ENCODE measurements at places on chromosomes 4 and X. TPM values are rescaled to one million over a fixed set of nuclear protein-coding genes. Genes with fewer than 3 reads are reported as not detected.

- no peak for DNase-seq
Observed at GRCh38 chr4:93759506-93759905, 69.0 kb upstream of the ATOH1 start.

DNA sequence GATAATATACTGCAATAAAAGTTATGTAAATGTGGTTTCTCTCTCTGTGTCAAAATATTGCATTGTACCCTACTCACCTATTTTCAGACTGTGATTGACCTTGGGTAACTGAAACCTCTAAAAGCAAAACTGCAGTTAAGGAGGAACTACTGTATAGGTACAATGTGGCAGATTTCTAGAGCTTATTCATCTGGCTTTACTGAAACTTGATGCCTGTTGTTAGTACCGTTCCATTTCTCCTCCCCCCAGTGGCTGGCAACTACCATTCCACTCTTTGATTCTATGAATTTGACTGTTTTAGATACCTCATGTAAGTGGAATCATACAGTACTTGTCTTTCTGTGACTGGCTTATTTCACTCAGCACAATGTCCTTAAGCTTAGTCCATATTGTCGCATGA, 61.9 kb downstream of the HOPX start:
- no peak for DNase-seq

DNA sequence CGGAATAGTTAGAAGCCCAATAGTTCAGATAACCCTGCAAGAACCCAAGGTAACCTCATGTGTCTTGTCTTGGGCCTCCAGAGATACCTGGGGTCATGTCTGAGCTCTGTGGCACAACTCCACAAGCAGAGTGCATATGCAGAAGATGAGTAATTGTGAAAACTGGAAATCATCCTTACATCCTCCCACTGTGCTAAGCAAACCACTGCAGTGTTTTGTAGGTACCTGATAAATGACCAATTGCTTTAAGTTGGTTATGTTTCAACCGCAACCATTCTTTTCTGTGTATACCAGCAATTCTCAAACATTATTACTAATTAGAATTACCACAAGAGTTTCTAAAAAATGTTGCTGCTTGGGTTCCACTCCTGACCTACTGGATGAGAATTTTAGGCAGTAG, 73.2 kb downstream of the CBLL2 start:
- DNase-seq = no peak

GRCh38 chrX:2629316-2630007, 61.6 kb upstream of the CD99 start:
- no peak for DNase-seq

VSIG4 gene
- total RNA-seq = 1.7 TPM

DNA sequence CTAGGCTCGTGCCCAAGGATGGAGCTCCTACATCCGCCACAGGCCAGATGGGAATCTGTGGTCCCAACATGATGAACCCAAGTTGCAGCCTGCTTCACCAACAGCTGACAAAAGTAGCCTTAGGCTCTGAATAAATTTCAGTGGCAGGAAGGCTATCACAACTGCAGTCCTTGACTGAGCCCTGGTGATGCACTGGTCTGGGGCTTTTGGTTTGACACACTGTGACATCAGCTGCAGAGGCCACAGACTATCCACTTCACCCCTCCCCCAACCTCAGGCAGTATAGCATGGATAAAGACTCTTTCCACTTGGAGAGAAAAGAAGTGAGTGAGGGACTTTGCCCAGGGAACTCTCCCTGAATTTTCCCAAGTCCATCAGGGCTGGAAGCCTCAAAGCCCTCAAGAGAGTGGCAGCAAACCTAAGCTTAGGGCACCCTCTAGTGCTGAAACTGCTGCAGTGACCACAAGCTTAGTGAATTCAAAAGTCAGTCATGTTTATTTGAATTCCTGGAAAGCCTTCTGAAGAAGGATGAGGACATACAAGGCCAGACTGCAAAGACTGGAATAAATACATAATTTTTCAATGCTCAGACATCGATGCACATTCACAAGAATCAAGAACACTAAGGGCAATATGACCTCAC, 135.0 kb upstream of the TENT5D start:
- no peak for DNase-seq

CSN1S1 gene
- not detected for total RNA-seq

DNA sequence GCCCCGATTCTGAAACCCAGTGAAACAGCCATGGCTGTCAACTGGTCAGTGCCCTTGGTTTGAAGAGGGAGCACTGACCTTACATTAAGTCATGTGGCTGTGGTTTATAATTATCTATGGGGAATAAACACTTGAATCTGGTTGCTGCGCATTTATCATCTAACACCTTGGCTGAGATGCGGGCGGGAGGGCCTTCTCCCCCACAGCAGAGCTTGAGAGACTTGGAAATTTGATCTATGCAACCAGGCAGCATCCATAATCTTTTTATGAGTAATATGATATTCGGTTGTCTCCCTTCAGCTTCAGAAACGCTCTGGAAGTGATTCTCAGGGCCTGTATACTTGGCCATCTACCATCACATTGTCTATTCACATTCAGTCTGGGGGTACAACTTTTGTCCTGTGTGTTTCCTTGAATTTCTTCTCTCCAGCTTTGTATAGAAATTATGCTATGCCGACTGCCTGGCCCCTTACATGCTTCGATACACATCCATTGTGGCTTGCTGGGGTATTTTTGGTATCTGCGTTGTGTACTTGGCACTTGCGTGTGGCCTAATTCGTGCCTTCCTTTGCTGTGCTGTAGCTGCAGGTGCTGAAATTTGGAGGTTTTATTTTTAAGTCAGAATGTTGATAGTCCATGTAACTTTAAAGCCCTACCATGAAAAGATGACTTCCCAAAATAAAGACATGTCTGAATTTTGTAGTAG, 321.6 kb downstream of the ARHGAP10 start:
- no peak for DNase-seq

DNA sequence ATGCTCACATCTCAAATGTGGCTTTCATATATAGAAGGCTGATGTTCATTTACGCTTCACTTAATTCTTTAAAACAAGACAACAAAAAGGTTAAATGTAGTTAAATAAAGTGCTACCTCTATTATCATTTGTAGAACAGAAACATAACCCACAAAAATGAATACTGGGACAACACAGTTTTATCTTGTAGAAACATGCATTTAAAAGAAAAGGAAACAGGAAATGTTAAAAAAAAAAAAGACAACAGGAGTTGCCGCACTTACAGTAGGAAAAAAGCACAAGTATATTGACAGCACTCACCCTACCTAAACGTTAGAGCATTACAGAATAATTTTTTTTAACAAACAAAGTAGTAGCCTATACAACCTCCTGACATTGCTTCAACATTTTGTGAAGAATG, 4.8 kb downstream of the THOC2 start:
- no peak for DNase-seq

GRCh38 chr4:85210353-85210752, 243.9 kb upstream of the WDFY3 start:
- DNase-seq = no peak

- no peak for DNase-seq
Observed at GRCh38 chr4:146462251-146462650, 59.5 kb downstream of the SLC10A7 start.

GRCh38 chr4:152951348-152951747, 15.2 kb downstream of the FHDC1 start:
- DNase-seq = no peak

GAGE2A gene
- total RNA-seq = not detected

DNA sequence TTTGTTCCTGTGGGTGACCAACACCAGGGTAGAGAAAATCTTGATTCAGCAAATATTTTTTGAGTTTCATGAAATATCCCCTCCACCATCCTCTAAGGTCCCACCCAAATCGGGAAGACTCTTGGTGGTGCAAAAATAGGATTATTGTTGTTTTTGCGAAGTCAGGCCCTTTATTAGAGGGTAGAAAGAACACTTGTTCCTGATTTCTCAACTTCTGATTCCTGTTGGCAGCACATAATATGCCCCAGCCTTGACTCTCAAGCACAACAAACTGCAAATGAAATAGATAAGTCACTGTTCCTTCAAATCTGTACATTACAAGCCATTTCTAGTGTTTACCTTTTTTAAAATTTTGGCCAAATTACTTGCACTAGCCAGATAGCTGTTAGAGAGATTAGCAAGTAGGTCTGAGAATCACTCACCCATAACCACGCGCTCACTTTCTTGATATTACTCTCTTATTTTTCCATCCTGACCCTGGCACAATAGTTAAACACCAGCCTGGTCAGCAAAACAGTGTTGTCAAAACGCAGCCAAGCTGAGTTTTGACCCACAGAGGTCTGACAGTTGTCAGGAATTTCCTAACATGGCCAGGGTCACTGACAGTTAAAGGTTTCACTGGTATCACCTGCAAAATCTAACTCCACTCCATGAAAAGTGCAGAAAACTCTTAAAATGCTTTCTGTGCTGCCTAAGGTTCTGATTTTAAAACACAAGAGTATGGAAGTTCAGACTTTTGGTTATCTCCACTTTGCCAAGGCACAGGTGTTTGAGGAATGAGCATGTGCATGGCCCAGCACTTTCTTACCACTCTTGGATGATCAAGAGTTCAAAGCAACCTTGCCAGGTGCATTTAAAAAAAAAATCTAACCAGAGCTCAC, 69.8 kb downstream of the RBM47 start:
- no peak for DNase-seq

DNA sequence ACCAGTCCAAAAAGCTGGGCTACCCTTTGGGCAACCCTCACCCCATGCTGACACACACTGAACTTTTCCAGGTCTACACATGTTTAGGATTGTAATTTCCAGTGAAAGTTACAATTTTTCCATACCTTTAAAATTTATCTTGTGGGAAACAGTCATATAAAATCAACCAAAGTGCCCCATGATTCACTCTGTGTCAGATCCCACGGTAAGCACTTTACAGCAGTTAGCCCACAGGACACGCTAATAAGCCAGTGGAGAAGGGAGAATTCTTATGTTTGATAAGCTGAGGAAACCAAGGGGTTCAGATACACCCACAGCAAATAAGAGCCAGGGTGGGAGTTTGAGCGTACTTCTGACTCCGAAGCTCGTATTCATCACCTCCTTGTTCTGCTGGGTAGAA, 72.4 kb upstream of the TBL1X start:
- no peak for DNase-seq

GRCh38 chr4:128341634-128342033, 54.0 kb upstream of the PGRMC2 start:
- DNase-seq = no peak

DNA sequence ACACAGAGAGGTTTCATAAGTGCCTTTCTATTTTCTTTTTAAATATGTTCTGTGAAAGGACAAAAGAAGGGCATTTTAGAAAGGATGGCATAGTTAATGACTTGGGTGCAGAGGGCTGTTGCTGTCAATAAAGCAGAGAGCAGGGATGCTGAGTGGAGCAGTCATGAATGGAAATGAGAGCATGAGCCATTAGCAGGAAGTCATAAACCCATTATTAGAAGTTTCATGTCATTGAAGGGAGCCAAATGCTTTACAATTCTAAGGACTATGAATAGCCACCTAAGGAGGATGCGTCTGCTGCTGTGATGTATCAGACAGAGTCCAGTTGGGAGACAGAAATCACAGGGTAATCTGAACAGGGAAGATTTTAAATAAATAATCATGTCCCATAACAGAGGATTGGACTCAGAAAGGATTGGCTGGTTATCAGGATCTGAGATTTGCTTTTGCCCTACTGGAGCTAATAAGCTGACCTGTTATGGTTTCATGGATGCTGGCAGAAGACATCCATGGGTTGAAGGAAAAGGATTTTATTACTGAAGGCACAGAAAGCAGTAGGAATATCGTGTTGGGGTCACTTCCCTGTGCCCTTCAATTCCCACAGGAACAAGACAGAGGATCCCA, 47.5 kb upstream of the WDR19 start:
- no peak for DNase-seq

- no peak for DNase-seq
Observed at GRCh38 chr4:123050018-123050417, 127.6 kb upstream of the NUDT6 start.

KIT gene
- 6.6 TPM for total RNA-seq

- DNase-seq = no peak
Observed at GRCh38 chr4:82773057-82773456, 25.5 kb downstream of the SCD5 start.

DNA sequence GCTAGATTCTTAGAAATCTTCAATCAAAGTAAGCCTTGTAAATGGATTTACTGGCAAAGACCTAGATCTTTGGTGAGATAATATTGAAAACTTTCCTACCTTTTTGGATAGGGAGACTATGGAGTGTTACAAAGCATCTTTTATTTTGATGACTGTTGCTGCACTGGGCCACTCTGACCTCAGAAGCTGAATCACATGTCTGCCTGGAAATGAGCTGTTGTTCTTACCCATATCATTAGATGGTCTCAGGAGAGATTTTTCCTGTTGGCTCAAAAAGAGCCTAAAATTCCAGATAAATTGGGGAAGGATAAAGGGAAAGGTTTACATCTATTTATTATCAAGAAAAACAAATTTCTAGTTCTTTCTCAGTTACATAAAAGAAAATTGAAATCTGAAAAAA, 127.5 kb upstream of the BMP3 start:
- no peak for DNase-seq

ERVMER34-1 gene
- 1.5 TPM for total RNA-seq

UCP1 gene
- total RNA-seq = not detected

SLC9A7 gene
- total RNA-seq = 10.3 TPM

- DNase-seq = no peak
Observed at GRCh38 chr4:84691170-84691691, 108.3 kb downstream of the CDS1 start.

GRCh38 chr4:26201120-26201519, 119.7 kb upstream of the RBPJ start:
- DNase-seq = no peak

GRCh38 chrX:85419293-85419692, 39.8 kb upstream of the POF1B start:
- no peak for DNase-seq

DNA sequence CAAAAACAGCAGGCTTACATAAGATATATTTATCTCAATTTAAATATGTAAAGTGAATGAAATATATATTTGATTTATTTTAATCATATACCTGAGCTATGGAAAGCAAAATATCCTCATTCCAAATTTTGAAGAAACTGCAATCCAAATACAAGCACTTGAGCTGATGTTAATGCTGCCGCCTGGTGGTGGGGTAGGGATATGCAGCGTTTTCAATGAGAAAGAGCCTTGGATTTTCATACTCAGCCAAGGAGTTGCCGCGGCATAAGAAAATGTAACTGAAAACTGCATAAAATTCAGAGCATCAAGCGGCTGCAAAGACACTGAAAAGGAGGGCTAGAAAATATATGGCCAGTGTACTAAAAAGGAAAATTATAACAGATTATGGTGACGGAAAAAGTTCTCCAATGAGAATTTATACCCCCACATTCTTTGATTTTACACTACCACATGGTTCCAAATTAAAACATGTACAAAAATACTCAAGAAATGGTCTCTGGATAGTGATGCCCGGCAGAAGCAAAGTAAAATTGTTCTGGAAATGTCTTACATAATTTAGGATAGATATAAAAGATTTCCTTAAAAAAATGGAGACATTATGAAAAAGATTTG, 660.3 kb upstream of the PITX2 start:
- DNase-seq = no peak

Measured in esophagus squamous epithelium (tissue), 5 donors.